ENCODE measurements at places on chromosomes 4 and X.
A peak's percentile ranks its signal among the peaks of the same experiment; 100 is the strongest.

DNA sequence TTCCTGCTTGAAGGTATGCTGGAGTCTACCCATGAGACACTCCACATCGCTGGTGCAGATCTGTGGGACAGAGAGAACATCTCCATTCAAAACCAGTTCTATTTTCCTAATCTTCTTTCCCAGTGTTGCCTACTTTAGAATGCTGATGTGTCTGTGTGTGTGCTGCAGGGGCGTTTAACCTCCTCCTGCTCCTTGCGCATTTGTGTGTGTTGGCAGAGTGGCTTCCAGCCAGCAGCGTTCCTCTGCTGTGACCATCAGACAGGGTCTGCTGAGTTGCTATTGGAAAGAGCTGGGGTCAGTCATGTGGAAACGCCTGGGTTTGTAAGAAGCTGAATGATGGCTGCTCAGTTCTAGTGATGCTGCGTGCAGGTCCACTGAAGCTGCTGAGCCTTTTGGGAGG is 223.6 kb downstream of the RBMX2 start:
- no peak for DNase-seq

- no peak for DNase-seq
These were observed 37.1 kb downstream of the GK start for GRCh38 chrX:30690330-30690729.

DNA sequence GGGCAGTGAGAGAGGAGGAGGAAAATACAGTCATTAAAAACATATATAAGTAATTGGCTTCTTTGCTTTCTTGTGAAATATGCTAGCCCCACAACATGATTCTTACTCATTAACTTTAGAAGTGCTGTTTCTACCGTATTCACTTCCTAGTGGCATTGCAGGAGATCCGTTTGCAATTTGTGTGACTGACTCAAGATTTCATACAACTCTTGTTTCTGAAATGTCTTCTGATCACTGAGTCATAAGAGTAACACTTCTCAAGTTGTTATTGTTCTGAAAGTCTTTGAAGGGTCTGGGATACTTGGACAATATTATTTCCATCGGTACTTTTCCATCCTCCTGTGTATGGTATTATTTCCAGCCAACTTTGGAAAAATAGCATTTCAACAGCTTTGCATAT is 310.8 kb downstream of the PACRGL start:
- DNase-seq = no peak

- peak; percentile 41 for DNase-seq
These were observed 56.0 kb downstream of the PDLIM5 start for GRCh38 chr4:94507708-94508107.

GRCh38 chrX:43664708-43665107 is 8.6 kb downstream of the MAOA start:
- no peak for DNase-seq

DNA sequence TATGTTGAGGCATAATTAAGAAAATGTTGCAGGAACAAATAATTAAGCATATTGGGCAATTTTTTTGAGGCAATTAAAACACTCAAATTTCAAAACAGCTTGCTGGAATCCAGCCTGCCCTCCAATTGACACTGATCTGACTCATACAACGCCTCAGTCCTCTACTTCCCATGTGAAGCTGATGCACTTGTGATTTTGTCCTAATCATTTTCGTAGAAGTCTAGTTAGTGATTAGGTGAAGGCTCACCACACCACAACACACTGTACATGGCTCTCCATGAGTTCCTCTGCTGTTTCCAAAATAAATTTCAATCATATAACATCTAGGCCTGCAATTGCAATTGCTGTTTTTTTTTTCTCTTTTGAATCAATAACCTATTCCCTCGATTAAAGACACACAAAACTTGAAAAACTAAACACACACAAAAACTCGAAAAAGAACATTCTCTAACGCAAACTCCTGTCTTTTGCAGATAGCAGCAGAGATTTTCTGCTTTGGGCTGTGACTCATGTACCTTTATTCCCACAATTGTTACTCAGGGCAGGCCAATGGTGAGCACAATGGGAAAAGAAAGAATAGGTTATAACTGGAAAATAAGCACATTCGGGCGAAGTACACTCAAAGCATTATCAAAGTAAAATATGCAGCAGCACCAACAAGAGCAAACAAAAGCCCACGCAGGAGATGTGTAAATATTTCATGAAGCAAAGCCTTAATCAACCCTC is 1.7 kb downstream of the GPRIN3 start:
- no peak for DNase-seq

DNA sequence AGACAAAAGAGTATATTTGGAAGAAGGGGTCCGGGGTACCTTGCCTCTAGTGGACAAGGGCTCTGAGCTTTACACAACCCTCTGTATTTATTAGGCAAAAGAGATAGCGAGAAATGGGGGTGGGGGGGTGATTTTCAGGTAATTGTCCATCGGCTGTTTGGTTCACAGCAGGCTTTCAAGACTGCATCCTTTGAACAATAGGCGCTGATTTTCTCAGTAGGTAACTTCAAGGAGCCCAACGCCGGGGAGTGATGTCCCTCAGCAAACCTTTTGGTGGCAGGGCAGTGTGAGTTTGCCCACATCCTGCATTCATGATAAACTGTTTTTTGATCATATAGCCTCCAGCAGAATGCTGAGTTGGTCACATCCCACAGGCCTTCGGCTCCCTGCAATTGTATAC is 61.6 kb downstream of the KDM5C start:
- no peak for DNase-seq

GRCh38 chr4:110248831-110249253 is 50.4 kb upstream of the ELOVL6 start:
- no peak for DNase-seq

DNA sequence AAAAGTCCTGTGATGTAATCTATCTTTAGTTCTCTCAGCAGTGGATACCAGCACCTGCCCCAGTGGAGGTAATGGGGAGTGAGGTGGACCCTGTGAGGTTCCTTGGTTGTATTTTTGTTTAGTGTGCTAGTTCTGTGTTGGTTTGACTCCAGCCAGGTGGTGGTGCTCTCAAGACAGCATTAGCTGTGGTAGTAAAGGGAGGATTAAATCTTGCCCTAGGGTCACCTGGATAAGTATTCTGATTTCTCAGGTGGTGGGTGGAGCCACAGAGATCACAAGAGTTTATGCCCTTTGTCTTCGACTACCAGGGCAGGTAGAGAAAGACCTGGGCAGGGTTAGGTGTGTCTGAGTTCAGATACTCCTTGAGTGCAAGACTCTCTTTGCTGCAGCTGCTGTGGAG is 176.3 kb upstream of the EDA2R start:
- DNase-seq = no peak

All from heart left ventricle (tissue), 16 donors.